CD4-positive, alpha-beta T cell treated with Interleukin-10 for 1 hour (primary cell): ENCODE measurements at places on chromosomes 2 and 18.

DNA sequence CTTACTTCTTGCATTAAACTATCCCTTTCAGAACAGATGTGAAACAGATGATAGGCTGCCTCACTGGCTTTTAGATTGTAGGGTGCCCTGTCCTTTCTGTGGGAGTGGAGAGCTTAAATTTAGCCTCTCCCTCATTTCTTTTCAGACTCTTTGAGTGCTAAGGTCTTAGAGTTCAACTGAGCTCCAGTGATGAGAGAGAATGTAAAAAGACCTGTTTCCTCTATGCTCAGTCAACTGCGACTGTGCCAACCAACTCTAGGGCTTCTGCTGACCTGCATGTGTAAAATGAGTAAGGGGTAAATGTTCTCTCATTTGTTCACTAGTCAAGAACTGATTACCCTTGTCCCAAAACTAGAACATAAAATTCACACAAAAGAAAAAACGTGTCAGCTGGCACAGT lies 104.8 kb upstream of the TGFA start:
- DNase-seq = no peak

DNA sequence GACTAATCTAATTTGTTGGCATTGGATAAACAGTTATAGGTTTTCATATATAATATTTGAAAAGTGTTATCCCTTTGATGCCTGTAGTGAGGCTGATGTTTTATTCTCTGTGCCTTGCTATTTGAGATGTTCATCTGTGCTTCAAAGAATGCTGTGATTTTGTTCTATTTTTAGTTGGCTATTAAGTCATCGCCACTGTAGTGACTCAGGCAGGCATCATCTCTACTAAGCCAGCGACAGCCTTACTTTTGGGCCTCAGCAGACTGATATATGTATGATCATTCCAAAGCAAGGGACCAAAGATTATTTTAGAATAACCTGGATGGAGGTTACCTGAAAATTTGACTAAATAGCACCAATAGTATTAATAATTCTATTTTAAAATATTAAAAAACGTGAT lies 1674.5 kb upstream of the NXPH2 start:
- DNase-seq = no peak

DNA sequence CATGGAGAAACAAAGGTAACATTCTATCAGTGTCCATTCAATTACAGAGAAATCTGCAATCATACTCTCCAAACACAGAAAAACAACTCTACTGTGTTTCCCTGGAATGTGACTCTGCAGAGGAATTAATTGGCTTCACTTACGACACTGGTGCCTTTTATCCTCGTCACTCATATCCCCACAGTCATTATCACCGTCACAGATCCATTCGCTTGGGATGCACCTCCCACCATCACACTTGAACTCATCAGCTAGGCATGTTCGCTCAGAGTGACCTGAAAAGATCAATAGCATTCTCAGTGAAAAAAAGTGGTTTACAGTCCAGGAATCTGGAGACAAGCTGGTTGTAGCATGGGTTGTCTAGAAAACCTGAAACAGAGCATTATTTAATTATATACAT lies 124.3 kb downstream of the DHRS9 start:
- no peak for DNase-seq

GRCh38 chr2:161414042-161415033 lies 1.8 kb upstream of the TBR1 start:
- DNase-seq = no peak

DNA sequence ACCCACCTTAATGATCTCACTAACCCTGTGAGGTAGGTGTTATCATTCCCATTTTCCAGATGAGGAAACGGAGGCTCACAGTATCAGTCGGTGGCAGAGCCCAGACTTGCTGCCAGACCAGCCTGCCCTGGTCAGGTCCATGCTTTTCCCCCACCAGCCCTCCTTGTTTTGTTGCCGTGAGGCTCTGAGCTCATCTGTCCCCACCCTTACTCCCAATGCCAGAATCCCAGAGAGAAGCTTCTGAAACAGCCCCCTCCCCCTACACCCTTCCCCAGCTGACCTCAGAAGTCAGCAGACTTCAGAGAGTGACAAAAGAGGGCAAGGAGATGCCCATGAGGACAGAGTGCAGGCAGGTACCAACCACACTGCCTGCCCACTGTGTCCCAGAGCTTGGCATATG lies 20.8 kb upstream of the TNS1 start:
- DNase-seq = no peak
